ENCODE measurements at places on chromosomes 13 and 19.

DNA sequence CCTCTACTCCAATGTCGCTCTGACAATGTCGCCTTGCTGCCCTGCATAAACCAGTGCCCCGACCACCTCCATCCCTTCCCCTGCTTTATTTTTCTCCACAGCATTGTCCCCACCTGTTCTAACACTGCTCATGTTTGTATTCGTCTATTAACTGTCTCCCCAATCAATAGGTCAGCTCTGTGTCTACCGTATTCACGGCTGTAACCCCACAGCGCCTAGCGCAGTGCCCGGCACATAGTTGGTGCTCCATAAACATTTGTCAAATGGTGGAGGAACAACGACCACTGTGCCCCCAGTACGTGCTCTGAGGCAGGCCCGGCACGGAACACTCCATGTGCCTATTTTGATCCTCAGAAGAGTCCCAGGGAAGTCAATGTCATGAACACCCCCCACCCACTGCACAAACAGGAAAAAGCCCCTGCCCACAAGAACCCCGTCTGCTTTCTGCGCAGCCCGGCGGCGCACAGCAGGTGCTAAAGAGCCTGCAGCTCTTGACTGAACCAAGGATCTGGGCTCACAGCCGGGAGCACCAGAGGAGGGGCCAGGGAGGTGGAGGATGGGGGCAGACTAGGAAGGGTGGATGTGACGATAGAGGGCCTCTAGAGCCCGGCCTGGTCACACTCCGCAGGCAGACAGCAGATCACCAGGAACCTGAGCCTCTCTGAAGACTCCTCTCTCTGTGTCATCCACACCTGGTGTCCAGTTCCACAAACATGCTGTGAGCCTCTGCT, 1.8 kb upstream of the CEACAM16 start:
- no peak for DNase-seq

- DNase-seq: peak; percentile 99
These were observed 269.1 kb downstream of the NDFIP2 start for GRCh38 chr13:79749984-79750551.

DNA sequence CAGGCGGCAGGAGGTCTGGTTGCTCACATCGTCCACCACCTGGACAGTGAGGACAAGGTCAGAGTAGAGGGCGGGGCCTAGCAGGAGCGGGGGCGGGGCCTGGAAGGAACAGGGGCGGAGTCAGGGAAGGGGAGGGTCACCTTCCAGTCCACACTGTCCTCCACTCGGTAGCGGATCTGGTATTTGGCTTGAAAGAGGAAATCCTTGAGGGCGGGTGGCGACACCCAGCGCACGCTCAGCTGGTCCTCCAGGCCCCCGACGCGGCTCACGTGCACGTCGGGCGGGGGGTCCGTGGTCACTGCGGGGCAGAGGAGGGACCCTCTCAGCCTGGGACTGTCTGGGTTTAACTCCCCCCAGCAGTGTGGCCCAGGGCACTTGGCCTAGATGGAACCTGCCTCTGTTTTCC, 8.2 kb downstream of the REX1BD start:
- no peak for DNase-seq

- DNase-seq: no peak
These were observed 615.8 kb downstream of the DIAPH3 start for GRCh38 chr13:59547950-59548349.

GRCh38 chr13:90757127-90757680, 590.3 kb upstream of the MIR17HG start:
- no peak for DNase-seq

- DNase-seq: no peak
These were observed 141.6 kb downstream of the RXFP2 start for GRCh38 chr13:31880851-31881494.

DNA sequence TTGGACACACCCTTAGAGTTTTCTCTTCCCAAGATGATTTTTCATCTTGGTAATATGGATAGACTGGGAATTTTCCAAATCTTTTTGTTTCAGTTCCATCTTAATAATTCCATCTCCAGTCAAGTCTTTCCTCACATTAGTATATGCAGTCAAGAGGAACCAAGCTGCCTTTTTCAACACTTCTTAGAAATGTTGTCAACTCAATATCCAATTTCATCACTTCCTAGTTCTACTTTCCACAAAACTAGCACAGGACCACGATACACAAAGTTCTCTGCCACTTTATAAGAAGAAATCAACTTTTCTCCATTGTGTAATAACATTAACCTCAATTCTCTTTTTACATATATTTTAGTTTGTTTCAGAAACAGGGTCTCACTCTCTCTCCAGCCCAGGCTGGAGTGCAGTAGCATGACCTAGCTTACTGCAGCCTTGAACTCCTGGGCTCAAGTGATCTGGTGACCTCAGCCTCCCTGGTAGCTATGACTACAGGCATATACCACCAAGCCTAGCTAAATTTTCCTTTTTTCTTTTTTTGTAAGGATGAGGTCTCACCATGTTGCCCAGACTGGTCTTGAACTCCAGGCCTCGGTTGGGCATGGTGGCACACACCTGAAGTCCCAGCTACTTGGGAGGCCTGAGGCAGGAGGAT, 15.5 kb downstream of the ZNF443 start:
- no peak for DNase-seq

GRCh38 chr19:14265290-14266036, 59.5 kb upstream of the ADGRL1 start:
- no peak for DNase-seq

GRCh38 chr19:952680-953444, 27.0 kb downstream of the ARID3A start:
- DNase-seq: peak; percentile 59

DNA sequence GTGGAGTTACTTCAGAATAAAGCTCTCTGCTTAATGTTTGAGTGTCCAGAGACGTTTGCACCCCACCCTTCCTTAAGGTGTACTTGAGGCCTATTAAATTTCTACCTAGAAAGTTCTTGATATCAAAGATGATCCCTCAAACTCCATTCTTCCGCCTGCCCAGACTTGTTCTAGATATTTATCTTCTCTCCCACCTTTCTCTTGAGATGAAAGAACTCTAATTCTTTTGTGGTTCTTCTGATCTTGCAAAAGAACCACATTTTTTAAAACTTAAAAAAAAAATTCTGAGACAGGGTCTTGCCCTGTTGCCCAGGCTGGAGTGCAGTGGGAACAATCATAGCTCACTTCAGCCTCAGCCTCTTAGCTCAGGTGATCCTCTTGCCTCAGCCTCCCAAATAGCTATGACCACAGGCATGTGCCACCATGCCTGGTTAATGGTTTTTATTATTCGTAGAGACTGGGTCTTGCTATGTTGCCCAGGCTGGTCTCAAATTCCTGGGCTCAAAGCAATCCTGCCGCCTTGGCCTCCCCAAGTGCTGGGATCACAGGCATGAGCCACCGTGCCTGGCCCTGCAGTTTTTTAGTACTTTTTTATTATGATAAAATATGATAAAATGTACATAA, 94.3 kb downstream of the SIPA1L3 start:
- no peak for DNase-seq

GRCh38 chr13:59182241-59182640, 981.5 kb downstream of the DIAPH3 start:
- no peak for DNase-seq

DNA sequence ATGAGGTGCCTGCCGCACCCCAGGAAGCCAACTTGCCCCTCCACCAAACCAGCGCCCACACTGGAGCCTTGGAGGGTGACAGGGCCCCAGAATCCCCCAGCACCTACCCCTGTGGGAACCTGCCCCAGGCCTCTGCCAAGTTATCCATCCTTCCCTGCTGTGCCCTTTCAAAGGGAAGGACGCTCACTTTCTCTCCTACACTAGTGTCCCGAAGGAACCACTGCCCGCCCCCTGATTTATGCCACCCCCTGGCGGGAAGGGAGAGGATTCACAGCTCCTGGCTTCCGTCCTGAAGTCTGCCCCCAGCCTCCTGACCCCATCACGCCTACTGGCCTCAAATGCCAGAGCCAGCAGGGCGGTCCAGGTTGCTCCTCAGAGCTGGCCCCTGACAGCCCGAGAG, 1.4 kb downstream of the EVI5L start:
- DNase-seq: peak; percentile 19

GRCh38 chr13:71677124-71677523, 189.9 kb downstream of the DACH1 start:
- no peak for DNase-seq

DNA sequence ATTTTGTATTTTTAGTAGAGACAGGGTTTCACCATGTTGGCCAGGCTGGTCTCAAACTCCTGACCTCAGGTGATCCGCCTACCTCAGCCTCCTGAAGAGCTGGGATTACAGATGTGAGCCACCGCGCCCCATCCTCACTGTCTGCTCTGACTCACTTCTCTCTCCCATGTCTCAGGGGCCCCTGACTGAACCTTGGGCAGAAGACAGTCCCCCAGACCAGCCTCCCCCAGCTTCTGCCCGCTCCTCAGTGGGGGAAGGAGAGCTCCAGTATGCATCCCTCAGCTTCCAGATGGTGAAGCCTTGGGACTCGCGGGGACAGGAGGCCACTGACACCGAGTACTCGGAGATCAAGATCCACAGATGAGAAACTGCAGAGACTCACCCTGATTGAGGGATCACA, 5.0 kb downstream of the SIGLEC9 start:
- DNase-seq: no peak

GRCh38 chr13:79796136-79796535, 315.2 kb downstream of the NDFIP2 start:
- DNase-seq: no peak

DNA sequence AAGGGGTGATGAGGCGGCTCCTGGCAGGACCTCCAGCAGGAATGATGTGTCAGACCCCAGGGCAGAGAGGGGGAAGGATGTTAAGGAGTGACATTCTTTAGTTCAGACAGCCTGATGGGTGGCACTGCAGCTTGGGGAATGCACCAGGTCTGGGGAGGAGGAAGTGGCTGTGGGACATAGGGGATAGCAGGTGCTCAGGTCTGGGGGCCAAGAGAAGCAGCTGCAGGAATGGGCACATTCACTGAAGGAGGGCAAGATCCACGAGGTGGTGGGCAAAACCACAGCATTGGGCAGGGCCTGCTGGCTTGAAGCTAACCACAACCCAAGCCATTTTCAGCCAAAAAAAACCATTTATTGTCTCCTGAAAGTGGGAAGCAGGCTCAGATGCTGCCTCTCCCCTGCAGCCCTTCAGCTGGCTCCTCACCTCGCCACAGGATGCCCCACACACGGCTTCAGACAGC, 26.5 kb downstream of the COMP start:
- DNase-seq: peak; percentile 31

- DNase-seq: no peak
These were observed 166.4 kb downstream of the MYO16 start for GRCh38 chr13:108795841-108796240.
